ENCODE measurements at places on chromosomes 12 and 14.

DNA sequence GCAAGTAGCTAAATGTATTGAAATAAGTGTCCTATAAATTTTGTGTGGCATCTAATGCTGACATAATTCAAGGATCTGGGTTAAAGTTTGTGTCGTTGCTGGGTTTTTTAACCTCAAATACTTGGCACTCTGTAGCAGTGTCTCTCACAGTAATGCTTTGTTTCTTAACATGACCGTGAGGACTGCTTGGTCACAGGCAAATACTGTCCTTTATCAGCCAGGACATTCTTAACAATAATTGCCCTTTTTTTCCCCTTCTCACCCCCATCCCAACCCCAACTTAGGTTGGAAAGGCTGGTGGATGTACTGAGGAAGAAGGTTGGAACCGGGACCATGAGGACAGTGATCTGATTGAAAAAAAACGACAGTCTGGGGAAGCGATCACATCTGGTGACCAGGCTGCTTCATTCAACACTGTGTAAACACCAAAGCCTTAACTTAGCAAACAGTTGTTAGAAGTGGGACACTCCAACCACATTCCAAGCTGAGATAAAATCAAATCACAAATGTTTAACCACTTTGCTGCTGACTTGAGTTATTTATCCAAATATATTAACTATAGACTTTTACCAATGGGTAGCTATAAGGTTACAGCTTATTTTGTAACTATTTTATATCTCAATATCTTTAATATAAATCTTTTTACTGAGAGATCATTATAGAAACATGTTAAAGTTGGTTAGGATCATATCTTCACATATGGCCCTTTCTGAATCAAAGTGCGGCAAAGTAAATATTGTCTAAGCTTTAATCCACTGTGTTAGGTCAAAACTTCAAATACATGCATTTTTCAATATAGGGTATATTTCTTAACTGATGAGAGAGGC lies 48.2 kb downstream of the FOXA1 start:
- no peak for DNase-seq

DNA sequence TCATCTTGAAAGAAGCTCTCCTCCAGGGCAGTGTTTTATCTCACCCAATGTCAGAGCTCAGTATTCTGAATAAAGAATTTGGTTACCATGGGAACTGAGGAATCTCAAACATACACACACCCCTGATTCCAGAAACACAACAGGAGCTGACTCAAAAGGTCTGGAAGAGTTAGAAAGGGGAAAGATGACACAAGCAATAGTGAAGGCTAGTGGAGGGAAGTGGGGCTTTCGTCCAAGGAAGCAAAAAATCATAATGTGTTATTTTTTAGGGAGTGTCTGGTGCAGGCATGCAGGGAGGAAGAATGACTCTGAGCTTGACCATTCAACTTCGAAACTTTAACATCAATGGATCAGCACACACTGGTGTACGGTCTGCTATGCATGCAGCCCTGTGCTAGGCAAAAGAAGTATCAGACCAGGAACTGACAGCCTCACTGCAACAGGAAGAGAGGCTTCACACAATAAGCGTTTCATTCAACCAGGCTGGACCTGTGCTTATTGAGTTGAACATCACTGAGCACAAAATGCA lies 20.3 kb downstream of the HEBP1 start:
- DNase-seq = no peak

DNA sequence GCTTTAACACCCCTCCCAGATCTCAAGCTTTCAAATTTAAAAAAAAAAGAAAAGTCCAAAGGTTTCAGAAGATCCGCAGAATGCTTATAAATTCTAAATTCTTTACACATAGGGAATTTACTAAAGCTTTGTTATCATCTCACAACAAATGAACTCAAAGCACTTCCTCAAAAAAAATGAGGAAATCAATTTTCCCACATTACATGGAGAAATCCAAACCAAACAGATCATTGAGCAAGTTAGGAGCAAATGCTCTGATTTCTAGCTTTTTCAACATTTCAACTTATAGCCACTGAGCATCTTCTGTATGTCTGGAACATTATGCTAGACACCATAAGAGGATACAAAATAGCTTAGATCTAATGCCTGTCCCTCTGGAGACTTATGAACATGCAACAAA lies 161.0 kb downstream of the CEP128 start:
- no peak for DNase-seq

- no peak for DNase-seq
These were observed 90.4 kb downstream of the SLC8A3 start for GRCh38 chr14:70098250-70098809.

DNA sequence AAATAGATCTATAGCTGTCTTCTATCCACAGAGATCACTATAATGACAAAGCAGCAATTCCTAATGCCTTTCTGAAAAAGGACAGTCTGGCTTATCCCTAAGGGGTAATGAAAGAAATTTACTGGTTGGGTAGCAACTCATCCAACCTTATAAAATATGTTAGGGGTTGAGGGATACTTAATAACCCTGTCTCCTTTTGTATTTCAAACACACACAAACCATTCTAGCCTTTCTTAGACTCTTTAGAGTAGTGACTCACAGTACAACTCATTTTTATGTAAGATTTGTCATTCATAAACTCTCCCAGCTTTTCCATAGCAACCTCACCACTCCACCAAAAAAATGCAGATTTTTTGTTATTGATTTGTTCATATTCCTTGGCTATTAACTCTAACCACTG lies 167.9 kb downstream of the FSCB start:
- no peak for DNase-seq

DNA sequence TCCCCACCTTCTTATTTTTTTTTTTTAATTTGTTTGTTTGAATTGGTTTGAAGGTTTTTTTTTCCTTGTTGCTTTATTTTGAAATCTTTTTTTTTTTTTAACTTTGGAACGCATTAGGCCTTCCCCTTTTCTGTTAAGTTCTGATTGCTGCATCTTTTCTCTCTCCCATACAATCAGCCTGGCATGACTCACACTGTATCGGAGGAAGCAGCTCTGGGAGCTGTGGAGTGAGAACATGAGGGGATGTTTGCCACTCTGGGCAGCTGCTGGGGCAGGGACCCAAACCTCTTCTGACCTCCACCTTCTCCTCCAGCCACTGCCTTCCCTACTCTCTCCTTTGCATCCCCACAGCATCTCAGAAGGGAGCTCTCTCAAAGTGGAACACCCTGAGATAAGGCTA lies 160.3 kb upstream of the FKBP4 start:
- DNase-seq = no peak

DNA sequence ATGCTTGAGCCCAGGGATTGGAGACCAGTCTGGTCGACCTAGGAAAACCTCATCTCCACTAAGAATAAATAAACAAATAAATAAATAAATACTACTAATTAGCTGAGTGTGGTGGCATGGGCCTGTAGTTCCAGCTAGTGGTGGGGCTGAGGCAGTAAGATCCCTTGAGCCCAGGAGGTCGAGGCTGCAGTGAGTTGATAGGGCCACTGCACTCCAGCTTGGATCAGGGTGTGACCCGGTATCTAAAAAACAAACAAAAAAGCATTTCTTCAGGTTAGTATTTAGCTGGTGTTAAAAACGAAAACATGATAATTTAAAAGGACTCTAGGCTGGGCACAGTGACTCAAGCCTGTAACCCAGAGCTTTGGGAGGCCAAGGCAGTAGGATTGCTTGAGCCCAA lies 1.2 kb upstream of the FGD4 start:
- DNase-seq = no peak

GRCh38 chr12:57610554-57611107 lies 604 bp upstream of the ARHGEF25 start:
- no peak for DNase-seq

- no peak for DNase-seq
These were observed 449.1 kb downstream of the BCL11B start for GRCh38 chr14:98822917-98823316.

DNA sequence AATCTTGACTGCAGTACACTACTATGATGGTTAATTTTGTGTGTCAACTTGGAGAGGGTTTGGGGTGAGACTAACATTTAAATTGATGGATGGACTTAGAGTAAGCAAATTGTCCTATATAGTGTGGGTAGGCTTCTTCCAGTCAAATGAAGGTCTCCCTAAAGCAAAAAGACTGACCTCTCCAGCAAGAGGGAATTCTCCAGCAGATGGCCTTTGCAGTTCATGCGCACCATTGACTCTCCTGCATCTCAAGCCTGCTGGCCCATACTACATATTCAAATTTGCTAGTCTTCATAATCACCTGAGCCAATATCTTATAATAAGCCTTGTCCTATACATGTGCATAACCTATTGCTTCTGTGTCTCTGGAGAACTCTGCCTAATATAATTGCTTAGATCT lies 260.2 kb downstream of the RERGL start:
- DNase-seq = no peak

- DNase-seq = no peak
These were observed 13.6 kb downstream of the PLEKHG3 start for GRCh38 chr14:64717870-64718269.

DNA sequence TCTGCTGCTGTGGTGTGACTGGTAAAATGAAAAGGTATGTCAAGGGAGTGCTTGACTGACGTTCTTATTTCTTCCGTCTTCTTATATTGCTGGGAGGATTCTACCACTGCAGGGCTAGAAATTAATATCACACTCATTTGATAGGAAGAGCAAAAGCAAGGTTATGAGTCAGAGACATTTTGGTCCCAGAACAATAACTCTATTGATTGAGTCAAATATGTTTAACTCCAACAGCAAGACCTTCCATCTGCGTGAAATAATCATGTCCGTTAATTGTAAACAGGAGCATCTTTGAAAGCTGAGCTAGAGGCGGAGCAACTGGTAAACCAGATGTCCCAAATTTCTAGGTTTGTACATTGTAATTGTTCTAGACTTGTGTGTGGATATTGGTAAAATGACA lies 1293.6 kb downstream of the AACS start:
- DNase-seq = no peak

All from stimulated activated CD8-positive, alpha-beta memory T cell treated with anti-CD3 and anti-CD28 coated beads, Interleukin-7, amount 100 ng/mL, for 1 hour (primary cell).